CD4-positive, alpha-beta T cell treated with Interleukin-2 at 100 ng/mL for 4 hours (primary cell): ENCODE measurements at places on chromosomes 3 and 15.
A peak's percentile ranks its signal among the peaks of the same experiment; 100 is the strongest.

GRCh38 chr3:52923963-52924362 is 26.6 kb upstream of the STIMATE start:
- DNase-seq: no peak

GRCh38 chr15:62444104-62445022 is 279.3 kb upstream of the C2CD4B start:
- DNase-seq: no peak

- no peak for DNase-seq
Measured at GRCh38 chr3:132643366-132643765, 16.2 kb downstream of the ACAD11 start.

DNA sequence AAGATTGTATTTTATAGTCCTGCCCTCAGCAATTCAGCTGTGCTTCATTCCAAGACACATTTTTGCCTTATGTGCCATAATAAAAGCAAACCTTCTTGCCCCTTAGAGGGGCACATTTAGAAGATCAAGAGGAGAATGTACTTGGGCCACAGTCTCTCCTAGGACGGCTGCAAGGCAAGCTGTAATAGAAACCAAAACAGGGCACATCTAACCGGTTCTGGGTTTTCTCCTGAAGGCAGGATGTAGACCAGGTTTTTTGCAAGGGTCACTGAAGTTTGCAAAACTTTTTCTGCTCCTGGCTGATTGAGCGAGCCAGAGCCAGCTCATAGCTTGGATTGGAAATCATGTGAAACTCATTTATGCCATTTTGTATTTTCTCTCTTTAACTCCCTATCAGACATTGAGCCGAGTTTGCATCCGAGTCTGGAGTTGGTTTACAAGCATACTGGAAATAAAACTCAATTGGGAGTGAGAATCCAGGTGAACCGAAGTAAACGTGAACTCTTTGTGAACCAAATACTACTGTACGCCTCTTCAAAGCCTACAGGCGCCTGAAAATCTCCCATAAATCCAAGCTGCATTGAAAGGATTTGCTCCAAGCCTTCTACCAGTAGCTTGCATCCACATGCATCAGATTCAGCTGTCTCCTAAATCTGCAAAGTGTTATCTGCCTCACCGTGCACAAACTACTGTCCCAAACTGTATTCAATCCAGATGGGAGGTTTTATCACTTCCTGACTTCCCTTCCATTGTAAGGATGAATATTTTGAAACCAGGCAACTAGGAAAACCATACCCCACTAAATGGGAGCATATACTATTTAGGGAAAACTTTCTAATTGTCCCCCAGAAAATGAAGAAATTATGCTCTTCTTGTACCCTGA is 60.9 kb upstream of the TSC22D2 start:
- no peak for DNase-seq

DNA sequence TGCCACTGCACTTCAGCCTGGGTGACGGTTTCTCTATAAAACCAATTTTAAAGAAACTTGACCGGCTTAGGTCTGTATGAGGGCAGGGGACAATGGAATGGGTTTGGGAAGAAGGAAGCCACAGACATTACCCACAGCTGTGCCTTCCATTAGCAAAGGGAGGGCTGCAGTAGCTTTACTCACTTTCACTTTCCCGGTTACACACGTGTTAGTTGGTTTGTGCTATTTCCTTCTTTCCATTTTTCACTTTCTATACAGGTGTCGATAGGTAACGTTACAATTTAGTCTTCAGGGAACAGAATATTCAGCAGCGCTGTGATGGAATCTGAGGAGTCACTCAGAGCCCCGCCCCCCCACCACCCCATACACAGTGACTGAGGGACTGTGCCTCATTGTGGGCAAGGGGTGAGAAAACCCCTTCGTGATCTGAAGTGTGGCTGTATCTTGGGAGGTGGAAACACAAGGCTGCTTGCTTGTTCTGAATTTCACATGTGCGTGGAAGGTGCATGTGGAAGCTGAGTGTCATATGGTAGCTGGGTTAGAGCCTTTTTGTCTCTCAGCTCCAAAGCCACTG is 44.8 kb upstream of the RPL32 start:
- no peak for DNase-seq

DNA sequence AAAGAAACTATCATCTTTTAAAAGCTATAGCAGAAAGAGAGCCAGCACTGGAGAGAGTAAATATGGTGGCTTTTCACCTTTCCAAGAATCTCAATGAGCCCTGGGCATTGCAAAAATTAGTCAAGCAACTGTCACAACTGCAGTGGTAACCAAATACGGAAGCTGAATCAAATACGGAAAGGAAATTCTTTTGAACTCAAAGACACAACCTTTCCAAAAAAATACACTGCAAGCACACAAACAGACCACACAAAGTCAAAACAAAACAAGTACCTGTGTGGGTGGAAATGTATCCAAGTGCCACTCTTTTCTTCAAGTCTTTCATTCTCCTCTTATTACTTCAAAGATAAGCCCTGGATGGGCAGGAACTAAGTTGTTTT is 17.6 kb downstream of the VGLL4 start:
- peak; percentile 38 for DNase-seq

DNA sequence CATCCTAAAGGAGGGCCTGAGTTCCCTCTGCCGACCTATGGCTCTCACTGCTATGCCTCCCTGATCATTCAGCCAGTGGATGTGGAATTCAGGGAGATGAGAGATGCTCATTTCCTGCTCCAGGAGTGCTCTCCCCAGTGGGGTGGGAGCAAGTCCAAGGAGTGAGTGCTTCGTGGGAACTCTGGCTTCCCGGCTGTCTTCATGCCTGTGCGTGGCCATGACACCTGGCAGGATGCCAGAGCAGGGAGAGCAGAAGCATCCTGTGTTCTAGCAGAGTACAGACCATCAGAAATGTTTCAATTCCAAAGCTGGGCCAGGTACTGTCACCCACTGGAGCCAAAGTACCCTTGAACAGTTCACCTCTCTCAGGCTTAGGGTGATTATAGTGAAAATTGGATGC is 45.1 kb downstream of the APH1B start:
- no peak for DNase-seq

GRCh38 chr15:90334304-90334731 is 17.8 kb upstream of the ZNF774 start:
- DNase-seq: no peak

DNA sequence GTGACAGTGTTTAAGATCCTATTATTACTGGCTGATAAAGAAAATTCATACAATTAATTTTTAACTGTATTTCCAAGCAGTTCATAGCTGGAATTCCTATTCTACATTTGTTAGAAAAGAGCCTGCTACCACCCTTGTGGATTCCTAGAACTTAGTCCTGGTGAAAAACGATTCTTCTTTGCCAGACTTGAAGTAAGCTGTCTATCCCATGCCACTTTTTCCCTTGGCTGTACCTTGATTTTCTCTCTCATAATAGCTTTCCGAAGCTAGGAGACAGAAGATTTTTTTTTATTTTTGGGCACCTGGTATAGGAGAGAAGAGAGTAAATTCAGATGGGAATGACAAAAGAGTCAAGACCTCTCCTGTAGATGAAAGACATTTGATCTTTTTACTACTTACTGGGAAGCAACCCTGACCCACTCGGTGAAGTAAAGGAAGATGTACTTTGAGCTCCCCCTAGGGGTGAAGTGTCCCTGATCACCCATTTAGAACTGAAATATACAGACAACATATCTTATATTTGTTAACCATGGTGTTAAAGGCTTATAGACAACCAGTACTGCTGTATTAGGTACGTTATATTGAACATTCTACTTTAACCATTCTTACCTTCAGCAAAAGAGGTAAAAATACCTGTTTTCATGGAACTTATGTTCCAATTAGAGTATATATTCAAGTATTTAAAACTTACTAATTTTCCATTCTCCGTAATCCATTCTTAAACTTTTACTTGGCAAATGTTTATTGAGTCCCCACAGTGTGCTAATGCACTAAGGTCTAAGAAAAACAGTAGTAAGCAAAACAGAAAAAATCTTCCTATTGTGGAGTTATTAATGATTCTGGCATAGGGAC is 36.2 kb upstream of the C3orf38 start:
- DNase-seq: peak; percentile 80

- peak; percentile 81 for DNase-seq
Measured at GRCh38 chr3:18740631-18741583, 315.8 kb upstream of the SATB1 start.

GRCh38 chr15:85167568-85167967 is 185.9 kb downstream of the PDE8A start:
- no peak for DNase-seq

DNA sequence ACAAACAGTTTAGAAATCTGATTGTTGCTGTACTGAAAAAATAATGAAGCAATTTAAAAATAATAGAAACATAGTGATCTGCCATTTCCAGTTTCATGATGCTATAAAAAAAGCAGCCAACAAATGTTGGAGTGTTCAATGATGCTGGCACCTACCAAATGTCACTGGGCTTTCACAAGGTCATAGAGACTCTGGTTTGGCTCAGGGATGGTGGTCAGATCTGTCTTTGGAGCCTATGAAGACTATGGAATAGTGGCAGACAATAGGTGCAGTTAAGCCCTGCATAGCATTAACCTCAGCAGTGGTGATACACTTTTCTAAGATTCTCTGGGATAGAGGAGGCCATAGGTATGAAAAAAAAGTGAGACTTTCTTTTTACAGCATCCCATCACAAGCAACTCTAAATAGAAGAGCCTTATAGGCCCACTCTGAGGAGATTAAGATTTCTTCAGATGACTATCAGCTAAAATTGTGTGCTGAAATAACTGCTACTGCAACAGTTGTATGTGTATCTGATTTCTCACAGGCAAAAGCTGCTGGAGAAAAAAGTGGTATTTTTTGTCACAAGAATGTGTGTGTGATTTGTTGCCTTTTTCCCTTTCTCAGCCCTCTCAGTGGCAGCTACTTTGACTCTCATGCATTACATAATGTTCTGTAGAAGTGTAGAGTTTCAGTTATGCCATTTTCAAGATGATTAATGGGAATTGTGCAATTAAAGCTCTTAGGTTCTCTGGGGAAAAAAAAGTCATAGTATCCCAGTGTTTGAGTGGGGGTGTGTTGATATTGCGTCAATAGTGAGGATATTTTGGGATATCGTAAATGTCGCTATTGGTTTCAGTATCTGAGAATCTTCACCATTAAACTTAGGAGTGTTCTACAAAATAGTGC is 137.4 kb downstream of the MBNL1 start:
- DNase-seq: no peak

DNA sequence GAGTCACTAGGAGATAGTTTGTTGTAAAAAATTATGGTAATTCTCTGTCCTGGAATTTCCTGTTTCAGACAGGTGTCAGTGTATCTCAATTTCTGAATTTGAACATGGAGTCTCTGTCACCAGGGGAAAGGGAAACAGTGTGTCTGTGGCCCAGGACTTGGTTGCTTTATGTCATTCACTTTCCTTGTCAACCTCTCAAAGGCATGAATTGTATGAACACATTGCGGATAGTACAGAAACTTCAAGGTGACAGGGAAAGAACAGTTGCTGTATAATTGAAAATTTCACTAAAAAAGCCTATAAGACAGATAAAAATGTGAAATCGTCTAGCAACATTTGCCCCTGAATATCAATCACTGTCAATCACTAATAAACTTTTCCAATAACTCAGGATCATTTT is 175.0 kb upstream of the DPH6 start:
- DNase-seq: no peak

GRCh38 chr3:69791919-69792399 is 52.7 kb downstream of the MITF start:
- DNase-seq: no peak

- DNase-seq: no peak
Measured at GRCh38 chr15:96035091-96035490, 295.4 kb upstream of the NR2F2 start.

DNA sequence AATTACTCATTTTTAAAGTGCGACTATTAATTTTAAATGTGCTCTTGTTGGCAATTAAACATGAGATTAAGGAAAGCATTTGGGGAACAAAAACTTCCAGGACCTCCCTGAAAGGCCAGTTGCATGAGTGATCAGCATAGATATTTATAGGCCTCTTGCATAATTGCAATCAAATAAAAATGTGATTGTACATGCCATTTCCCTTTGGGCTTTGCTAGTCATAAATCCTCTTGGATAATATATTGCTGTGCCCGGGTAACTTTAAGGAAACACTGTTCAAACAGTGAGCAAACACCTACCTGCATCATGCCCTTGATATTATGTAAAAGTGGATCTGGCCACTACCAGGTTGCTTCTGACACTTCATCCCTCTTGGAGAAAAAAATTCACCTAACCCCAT is 239.1 kb downstream of the MCTP2 start:
- DNase-seq: no peak

- no peak for DNase-seq
Measured at GRCh38 chr15:25877681-25878080, 14.6 kb upstream of the ATP10A start.

DNA sequence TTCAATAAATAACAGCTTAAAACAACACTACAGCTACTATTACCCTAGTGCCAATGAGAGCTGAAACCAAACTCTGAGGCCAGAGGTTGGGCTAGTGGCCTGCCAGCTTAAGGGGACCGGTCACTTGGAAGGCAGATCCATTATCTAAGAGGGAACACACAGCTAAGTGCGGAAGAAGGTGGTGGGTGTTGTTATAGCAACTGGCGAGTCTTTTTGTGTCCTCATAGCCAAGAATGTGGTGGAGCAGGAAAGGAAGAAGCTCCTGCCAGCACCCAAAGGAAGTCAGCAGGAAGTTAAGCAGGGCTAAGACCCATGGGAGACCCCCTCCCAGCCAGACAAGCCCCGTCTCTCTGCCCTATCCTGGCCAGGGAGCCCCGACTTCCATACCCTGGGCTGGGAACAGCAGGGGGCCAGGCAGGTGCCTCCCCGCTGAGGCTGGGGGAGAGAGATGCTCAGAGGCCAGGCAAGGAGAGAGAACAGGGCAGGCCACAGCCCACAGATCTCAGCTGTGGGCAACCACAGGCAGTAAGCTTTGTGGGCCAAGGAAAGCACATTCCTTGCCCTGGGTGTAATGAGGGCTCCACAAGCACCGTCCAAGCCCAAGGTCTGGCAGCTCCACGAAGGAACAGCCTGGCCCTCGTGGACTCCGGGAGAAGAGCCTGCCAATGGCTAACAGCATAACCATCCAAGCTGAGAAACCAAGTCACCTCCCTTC is 34.0 kb upstream of the HRH1 start:
- DNase-seq: no peak

DNA sequence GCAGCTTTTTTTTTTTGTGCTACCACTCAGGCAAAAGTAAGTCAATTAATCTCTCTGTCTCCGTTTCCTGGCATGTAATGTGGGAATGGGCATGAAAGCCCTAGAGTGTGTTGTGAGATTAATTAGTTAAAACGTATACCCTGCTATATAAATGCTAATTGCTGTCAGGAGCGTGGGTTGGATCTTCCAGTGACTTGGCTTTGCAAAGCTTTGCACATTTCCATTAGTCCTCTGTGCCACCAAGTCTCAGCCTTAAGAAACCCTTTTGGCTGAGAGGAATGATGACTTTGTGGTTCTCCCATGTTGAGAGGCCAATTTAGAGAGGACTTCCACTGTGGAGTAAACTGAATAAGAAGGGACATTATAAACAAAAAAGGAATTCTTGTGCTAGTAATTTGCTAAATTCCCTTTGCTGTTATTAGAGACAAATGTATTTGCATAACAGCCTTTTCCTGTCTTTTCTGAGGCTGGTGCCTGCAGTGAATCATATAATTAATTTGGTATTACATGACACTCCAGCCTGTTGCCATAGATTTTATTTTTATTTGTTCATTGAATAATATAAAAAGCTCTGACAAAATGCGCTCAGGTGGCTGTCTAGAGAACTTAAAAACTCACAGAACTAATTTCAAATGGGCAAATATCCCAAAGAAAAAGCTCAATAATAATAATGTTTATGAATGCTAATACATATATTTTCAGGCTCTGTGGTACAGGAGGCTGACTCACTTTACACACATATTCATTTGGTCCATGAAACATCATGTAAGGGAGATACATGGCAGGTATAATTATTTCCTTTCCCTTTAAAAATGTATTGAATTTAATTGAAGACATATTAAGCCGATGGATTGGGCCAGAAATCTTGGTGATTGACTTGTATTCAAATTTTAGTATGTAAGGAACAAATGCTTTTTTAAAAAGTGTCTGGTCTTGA is 82.7 kb downstream of the IL1RAP start:
- no peak for DNase-seq
